ENCODE measurements at places on chromosomes 2 and 18. TPM values are rescaled to one million over a fixed set of nuclear protein-coding genes. Genes with fewer than 3 reads are reported as not detected.

DNA sequence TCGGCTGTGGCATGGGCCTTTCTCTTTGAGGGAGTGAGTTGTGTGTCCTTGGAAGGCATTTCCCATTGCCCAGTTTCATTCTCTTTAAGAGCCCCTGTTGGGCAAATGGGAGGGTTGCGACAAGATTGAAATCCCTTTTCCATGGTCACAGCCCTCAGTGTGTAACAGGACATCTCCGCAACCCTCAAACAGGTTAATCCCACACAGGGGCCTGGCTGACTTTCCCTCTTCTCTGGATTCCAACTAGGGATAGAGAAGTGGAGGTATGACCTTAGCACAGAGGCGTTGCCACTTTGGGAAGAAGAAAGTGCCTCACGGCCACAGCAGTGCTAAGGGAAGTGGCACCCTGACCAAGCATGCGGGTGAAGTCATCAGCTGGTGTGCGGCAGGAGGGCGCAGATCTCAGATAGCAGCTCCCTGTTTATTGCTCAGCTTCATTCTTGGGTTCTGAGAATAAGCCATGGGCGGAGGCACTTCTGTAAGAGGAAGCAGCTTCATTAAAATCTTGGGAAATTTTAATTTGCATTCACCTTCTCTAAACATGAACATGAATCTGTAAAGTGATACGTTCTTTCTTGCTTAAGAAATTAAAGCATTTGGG, 256.5 kb downstream of the GBX2 start:
- no peak for DNase-seq

GRCh38 chr2:27494284-27494943, 586 bp downstream of the FNDC4 start:
- DNase-seq = peak; percentile 16

GRCh38 chr2:239946562-239946863, 78.6 kb downstream of the NDUFA10 start:
- DNase-seq = no peak

- peak; percentile 23 for DNase-seq
Measured at GRCh38 chr2:108278631-108279030, 10.1 kb upstream of the SULT1C2 start.

DNA sequence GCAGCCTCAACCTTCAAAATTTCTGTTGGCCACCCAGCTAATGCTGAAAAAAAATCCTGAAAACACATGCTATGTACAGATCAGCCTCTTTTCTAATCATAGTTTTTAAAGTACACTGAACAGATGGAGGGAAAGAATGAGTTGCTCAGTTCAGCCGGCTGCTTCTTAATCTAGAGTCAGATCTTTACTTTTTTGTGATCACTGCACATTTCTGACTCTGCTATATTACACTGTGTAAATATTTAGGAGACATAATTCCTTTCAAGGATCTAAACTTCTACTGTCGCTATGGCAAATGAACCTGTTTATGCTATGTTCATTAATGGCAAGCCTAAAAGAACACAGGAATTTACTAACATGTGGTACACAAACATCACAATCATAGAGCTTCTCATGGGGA, 114.2 kb downstream of the SRBD1 start:
- DNase-seq = no peak

DNA sequence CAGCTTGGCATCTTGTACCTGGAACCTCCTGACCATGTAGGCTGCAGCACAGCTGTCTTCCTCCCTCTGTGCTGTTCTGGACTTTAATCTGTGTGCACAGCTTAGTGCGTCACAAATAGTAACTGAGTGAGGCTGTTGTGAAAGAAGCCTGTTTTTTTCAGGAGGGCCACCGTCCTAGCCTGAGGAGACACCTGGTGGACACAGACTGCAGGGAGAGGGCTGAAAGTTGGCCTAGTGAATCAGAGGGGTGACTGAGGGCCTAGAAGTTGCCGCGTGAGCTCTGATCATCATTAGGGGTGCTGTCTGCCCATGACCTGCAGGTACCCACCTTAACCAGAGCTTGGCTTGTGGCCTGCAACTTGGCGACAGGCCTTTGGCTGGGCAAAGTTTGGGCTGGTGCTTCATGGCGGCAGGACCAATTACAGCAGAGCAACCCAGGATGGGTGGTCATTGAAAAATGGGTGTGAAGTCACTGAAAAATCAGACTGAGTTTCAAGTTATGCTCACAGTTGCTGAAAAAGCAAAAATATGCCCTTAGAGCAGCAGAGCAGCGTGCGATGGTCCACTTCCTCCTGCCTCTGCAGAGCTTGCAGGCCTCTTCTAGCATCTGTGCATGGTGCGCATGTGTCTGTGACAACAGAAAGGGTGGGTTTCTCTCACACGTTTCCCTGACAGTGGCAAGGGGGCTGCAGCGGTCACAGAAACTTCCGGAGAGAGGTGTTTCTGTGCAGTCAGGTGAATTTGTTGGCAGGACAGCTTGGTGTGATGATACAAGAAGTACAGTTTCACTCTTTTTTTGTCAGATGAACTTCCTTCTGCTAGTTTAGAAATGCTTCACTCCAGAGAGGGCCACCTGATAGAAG, 9.6 kb downstream of the GDF7 start:
- no peak for DNase-seq

DNA sequence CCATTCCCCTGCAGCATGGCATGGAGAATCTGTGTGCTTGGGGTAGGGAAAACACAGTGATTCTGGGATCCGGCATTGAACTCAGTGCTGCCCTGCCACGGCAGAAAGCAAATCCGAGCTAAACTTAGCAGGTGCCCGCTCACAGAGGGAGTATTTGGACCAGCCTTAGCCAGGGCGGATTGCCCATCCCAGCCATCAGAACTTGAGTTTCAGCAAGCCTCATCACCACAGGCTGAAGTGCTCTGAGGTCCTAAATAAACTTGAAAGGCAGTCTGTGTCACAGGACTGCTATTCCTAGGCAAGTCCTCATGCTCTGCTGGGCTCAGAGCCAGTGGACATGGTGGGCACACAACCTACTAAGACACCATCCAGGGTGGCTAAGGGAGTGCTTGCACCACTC, 86.2 kb upstream of the YPEL5 start:
- DNase-seq = no peak

DNA sequence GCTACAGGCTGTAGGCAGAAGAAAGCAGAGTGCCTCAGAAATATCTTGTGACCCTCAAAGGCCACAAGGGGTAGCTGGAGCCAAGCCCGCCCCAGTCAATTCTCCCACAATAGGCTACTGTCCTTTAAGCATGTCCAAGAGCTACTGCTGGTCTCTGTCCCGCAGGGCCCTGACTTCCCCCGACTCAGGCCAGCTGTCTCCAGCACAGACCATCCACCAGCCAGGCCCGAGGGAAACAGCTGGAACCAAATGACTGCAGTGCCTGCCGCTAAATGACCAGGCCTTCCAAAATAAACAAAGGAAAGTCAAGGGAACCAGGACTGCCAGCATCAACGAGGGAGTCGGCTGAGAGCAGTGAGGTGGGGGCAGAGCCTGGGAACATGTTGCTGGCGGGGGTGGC, 36.7 kb downstream of the MCFD2 start:
- peak; percentile 96 for DNase-seq

- no peak for DNase-seq
Measured at GRCh38 chr2:55838653-55839052, 84.9 kb downstream of the EFEMP1 start.

GRCh38 chr2:110853516-110853915, 121.1 kb downstream of the ACOXL start:
- peak; percentile 22 for DNase-seq

- no peak for DNase-seq
Measured at GRCh38 chr2:39501412-39501811, 64.3 kb upstream of the MAP4K3 start.

DNA sequence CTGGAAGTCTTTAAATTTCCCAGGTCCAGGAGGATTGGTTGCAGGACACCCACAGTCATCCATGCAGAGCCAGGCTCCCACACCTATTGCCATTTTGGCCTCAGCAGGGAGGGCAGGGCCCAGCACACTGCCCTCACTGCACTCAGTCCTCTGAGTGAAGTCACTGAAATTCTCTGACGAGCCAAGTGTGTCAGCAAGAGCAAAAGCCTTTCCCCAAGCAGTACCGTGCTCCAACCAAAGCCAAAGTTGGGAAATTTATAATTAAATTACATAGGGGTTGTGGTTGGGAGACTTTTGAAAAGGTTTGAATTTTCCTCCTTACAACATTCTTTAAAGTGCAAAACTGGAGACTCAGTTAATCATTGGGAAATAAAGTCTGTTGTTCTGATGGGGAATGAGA, 98.5 kb upstream of the CD226 start:
- DNase-seq = no peak

- DNase-seq = no peak
Measured at GRCh38 chr2:239983004-239983778, 42.0 kb downstream of the NDUFA10 start.

- DNase-seq = no peak
Measured at GRCh38 chr2:147952118-147952517, 68.4 kb downstream of the ORC4 start.

The SP9 gene
- not detected for total RNA-seq

The RAMP1 gene
- total RNA-seq = 6.2 TPM

GRCh38 chr2:134301099-134301927, 47.4 kb downstream of the MGAT5 start:
- peak; percentile 45 for DNase-seq

GRCh38 chr18:50656841-50657470, 97.1 kb downstream of the MAPK4 start:
- no peak for DNase-seq

- no peak for DNase-seq
Measured at GRCh38 chr18:2891526-2892431, 45.0 kb downstream of the EMILIN2 start.

The FOXD4L1 gene
- total RNA-seq = 0.10 TPM

The TMEM163 gene
- total RNA-seq = 10.7 TPM

DNA sequence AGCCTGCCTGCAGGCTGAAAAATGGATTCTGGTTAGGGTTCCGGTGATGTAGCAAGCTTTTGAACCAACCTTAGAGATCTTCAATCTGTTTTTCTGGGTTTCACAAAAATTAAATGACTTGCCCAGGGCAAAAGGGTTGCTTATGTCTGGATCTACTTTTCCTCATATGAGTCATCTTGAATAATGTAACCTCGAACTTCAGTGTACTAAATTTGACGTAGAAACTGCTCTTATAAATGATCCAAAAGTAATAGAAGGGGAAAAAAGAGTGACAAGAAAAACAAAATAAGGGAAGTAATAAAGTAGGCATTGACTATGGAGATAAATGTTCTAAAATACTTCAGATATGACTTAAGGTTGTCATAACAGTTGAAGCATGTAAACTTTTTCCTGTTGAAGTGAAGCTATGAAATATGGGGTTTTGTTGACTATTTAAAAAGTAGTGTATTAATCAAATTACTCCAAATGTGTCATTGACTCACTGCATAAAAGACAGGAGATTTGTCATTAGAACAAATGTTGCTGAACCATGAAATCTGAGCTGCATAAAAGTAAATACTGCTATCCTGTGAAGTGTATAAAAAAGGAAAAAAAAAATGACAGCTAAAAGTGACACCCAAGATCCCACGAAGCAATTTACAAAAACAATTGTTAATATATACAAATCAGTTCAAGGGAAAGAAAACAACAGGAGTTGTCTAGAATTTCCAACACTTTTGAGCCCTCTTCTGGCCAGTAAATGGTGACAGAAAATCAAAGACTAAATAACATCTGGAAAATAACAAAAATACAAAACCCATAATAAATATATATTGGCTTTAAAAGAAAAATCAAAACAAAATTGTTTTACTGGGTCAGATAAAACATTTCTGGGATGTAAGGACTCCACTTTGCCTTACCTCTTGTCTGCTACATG, 103.6 kb upstream of the SERPINE2 start:
- DNase-seq = peak; percentile 92

The CPS1 gene
- total RNA-seq = 49.3 TPM

DNA sequence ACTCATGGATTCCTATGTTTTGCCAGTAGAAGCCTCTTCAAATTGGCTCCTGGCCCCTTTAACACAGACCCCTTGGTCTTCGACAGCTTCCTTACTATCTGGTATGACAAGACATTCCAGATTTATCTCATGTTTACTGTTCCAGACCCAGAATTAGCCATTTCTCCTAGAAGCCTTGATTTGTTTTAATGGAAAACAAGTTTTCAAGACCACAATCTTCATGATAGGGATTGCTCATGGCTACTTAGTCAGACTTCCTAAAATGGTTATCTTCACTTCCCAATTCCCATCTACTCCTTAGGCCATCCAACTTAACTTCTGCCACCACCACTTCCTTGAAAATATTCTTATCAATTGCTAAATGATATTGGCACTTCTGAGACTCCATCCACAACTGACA, 63.2 kb downstream of the TTC32 start:
- peak; percentile 37 for DNase-seq

- peak; percentile 74 for DNase-seq
Measured at GRCh38 chr2:1972422-1972821, 228.1 kb upstream of the PXDN start.

GRCh38 chr18:48376406-48376805, 32.8 kb downstream of the ZBTB7C start:
- DNase-seq = no peak

DNA sequence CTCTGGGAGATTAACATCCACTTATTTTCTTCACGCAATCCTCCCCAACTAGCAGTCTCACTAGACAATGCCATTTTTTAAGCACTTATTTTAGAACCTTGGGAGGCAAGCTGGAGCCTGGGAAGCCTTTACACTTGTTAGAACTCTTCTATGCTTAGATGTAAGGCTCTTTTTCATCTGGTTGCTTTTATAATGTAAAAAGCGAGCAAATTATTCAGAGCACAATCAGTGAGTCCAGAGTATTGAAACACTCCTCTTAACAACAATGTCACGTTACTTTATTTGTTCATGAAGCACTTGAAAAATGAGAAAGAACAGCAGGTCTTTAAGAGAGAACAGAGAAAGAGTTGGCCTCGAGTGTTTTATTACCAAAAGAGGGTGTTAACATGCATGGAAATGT, 84.1 kb upstream of the SLC8A1 start:
- DNase-seq = no peak

- no peak for DNase-seq
Measured at GRCh38 chr2:11720752-11721151, 25.7 kb upstream of the LPIN1 start.

- DNase-seq = no peak
Measured at GRCh38 chr2:240588669-240589068, 2.1 kb downstream of the CAPN10 start.

DNA sequence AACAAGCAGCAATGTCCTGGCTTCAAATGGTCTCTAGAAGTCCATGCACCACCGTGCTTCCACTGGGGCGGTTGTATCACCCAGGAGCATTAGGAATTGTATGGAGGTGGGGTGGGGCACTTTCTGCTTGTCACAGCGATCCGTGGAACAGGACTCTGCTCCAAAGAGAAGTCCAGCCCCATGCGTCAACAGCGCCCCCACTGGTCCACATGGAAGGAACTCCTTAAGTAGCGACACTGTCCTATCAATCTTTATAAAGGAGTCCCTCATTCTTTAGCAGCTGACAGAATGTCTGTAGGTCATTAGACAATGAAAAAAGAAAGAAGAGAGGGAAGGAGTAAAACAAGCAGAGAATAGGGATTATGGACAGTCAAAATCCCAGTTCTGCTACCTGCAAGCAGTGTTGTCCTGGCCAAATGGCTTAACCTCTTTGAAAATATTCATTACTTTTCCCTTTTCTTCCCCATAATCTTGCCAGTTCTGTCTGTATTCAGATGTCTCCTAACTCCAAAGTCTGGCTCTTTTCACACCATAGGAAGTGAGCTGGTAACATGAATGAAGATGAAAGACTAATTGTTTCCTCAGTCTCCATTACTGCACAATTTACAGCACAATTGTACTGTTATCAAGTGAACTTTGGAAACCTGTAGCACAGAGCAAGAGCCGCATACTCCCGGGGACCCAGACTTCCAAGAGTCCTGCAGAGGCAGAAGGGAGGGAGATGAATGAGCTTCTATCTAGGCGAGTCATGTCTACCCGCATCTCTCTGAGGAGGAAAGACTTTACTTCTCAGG, 9.9 kb downstream of the NFE2L2 start:
- peak; percentile 43 for DNase-seq

Data from RPMI7951 (cell line).